ENCODE measurements at places on chromosomes 4 and X.

DNA sequence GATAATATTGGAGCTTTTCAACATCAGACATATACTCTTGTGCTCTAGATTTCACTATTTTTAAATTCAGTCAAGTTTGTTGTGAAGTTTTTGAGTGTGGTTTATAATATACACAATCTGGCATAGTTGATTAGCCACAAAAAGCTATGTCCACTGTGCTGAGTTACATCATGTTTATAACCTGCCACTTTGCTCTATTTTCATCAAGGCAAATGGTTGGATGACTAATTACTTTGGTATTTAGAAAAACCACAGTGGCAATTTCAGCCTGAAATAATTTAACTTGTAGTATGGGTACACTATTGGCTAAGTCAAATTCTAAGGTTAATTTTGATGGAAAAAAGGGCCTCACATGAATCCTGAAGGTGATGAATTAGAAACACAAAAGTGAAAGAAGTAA, 262.6 kb downstream of the C4orf33 start:
- no peak for DNase-seq

DNA sequence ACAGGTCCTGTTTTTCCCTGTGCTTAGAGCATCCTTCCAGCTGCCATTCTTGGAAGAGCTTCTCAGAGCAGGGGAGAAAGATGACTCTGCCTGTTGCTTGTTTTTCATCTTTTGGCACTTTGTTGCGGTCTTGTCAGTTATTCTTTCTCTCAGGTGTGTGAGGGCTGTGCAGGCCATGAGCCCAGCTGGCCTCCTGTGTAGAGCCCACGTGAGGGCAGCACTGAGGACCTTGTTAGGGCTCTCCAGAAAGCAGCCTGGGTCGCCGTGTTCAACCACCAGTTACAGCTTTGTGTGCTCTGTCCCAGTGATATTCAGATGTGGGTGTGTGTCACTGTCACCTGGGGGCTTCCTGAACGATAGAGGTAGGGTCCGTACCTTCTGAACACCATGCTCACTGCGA, 52.8 kb downstream of the NOP14 start:
- no peak for DNase-seq

DNA sequence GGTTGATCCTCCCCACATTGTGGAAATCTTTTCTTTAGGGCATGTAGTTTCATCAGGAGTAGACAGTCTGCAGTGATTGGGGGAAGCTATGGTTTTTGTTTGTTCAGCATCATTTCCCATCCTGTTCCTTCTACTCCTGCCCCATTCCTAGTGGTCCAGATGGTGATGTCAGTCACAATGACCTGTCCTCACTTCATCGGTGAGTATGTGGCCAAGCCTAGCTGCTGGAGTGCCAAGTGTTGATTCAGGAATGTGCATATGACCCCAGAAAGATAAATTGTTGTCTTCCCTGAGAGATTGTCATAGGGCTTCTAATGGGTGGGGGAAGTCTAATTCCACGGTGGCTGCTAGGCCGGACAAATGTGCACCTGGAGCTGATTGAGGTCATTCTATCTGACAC, 130.6 kb upstream of the FAT1 start:
- no peak for DNase-seq

DNA sequence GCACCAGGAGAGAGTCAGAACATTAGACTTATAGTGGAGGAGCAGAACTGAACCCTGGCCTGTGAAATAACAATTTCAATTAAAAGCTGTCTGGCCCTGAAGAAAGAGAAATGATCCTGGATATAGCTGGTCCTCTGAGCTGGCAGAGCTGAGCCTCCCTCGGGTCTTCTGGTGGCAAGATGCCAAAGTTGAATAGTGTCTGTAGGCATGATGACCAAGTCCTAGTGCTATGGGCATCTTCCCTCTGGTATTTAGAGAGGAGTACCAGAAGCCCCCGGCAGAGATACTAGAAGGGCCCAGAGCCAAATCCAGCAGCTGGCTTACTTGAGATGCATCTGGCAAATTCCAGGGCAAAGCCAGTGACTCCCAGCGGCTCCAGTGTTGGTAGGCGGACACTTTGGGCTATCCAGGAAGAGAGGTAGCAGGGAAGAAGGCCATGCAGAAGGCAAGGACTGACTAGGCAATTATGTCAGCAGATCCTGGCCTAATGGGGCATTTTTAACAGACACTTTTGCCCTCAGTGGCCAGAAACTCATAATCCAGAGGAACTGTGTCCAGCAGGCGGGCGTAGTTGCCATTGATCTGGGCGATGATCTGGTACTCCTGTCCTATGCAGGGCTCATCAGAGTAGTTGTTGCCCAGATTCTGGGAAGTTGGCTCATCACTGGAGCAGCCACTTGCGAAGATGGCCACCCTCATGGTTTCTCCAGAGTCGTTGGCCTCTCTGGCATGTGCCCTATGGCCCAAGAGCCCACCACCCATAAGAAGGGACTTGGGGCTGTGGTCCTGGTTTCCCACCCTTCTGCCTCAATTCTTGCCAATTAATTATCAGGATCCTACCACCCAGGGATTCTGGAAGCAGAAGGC, 17.9 kb downstream of the VSIG4 start:
- DNase-seq: no peak

GRCh38 chrX:90040807-90041206, 119.1 kb downstream of the TGIF2LX start:
- peak; percentile 34 for DNase-seq

- DNase-seq: no peak
Observed at GRCh38 chr4:60223208-60223923, 976.8 kb upstream of the ADGRL3 start.

DNA sequence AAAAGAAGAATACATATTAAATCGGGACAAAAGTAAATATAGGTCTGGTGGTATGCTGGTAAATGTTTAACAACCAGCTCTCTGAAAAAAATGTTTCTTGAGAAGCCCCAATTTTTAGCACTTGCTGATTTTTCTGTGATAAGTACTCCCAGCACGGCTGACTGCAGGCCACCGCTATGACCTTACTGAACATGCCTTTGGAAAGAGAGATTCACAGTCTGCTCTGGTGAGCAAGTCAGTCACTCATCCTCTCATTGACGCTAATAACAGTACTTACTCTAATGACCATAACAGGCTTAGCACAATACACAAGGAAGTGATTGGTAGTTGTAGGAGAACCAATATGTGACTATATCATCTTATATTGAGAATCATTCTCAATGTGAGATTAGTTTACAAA, 98.9 kb upstream of the BLTP1 start:
- no peak for DNase-seq

Data from left lung (tissue), 14 donors.